ENCODE measurements at places on chromosomes 1 and 21. TPM values are rescaled to one million over a fixed set of nuclear protein-coding genes. Genes with fewer than 3 reads are reported as not detected.

MYOG gene
- polyA plus RNA-seq = 4.7 TPM

DNA sequence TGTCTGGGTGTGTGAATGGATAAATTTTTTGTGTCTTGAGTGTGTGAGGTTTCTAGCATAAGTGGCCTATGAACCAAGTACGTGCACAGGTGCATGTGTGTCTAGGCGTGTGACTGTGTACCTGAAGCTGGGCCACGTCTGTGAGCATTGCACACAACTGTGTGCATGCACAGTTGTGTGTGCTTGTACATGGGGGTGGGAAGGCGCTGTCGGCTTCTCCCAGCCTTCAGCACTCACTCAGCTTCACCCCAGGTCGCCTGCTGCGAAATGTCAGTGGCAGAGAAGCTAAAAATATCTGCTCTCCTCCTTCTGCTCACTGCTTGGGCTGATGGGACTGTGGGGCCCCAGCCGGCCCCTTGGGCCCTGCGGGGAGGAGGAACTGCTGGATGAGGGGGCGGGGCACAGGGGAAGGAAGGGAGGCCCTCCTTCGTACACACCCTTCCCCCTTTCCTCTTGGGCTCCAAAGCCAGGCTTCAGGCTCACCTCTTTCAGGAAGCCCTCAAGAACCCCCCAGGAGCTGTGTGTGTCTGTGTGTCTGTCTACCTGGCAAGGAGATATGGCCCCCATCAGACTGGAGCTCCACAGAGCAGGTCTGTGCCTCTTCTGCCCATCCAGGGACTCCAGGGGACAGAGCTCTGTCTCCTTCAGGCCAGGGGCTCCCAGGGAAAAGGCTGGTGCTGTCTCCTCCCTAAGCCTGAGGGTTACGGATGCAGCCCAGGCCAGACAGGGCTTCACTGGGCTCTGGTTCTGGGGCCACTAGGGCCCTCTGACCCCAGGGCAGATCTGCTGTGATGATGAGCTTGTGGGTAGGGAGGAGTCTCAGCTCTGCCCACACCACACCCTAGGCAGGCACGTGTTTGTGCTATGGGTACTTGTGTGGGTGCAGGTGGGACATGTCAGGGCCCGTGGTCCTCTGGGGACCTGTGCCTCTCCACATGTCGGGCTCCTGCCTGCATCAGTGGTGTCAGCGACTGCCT is 35.6 kb upstream of the WASF2 start:
- peak; percentile 84 for DNase-seq

GRCh38 chr1:187634940-187635339 is 806.2 kb downstream of the PLA2G4A start:
- no peak for DNase-seq

- DNase-seq = no peak
Observed at GRCh38 chr1:36934061-36934460, 100.3 kb downstream of the GRIK3 start.

DNA sequence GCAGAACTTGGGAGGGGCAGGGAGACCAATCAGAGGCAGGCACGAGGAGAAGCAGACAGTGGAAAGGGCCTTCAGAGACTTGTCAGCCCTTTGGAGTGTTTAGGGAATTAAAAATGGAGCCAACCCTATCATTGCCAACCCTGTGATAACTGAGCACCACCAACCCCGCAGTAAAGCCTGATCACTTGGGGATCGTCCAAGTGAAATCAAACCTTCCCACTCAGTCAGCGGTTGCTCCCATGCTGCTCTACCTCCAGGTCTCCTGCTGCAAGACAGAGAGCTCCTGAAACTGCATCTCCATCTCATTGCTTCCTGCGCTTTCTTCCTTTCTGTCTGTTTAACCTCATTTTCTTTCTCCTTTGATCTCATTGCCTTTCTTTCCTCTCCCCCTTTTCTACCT is 4.8 kb upstream of the ACKR1 start:
- DNase-seq = no peak

RGS18 gene
- 5.0 TPM for polyA plus RNA-seq

DNA sequence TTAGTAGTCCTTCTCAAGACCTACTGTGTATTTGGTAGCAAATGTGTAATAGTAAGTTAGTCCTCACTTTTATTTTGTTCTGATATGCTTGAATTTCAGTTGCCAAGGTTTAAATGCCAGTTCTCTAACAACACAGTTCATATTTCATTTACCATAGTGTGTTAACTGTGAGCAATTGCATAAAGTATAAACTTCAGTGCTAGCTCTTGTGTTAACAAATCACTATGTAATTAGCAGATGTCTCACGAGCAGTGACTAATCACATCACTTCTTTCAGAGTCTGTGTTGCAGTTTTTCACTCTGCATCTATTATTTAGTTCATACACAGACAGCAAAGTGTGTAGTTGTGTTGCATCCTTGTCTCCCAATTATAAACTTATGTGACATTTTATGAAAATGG is 47.8 kb downstream of the ZMYM4 start:
- no peak for DNase-seq

RERE gene
- 22.9 TPM for polyA plus RNA-seq

DNA sequence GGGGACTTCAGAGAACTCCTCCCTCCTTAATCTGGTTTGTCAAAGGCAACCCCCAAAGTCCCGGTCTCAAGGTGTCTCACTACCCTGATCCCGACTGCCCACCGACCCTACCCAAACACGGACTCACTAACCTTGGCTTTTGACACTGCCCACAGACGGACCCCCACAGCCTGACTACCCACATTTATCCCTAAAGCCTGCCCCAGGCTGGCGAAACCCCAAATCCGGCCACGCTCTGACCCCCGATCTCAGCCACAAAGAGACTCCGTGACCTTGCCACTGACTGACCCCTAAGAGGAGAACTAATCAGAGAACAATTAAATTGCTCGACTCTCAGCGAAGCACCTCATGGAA is 5.2 kb downstream of the ID3 start:
- DNase-seq = no peak

- no peak for DNase-seq
Observed at GRCh38 chr1:95496773-95497172, 262.8 kb downstream of the RWDD3 start.

- DNase-seq = no peak
Observed at GRCh38 chr1:21781815-21782348, 1.1 kb downstream of the USP48 start.

GRCh38 chr1:48203287-48203900 is 19.1 kb upstream of the SLC5A9 start:
- DNase-seq = no peak

DNA sequence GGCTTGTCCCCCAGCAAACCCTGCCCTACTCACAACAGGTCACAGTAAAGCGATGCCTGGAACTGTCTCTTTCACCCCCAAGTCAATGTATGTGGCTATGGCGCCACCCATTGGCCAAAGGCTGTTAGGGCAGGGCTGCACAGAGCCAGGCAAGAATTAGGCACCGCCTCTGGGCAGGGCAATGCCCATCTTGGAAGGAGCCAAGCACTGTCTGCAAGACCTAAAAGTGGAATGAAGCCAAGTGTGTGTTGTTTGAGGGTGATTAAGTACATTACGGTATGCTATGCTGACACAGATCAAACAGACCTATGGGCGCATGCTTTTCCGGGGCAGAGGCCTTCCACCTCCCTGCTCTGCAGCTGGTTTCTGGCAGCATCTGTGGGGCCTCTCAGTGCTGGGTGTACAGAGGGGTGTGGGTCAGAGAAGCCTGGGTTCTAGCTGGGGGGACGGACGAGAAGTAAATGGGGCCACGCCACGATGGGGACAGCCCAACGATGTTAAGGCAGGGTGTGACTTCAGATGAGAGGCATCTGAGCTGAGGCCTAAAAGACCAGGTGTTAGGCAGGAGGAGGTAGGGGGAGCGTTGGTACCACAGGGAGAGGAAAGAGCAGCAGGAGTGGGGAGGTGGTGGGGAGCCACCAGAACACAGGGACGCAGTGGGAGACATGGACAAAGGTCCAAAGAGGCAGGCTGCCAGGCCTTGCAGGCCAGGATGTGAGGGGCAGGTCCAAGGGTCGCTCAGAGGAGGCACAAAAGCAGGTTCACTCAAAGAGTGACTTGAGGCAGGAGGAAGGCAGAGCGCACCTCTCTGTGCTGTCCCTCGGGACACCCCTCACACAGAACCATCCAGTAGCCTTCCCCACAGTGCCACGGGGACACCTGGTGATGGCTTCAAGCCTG is 49.8 kb downstream of the ACOT7 start:
- peak; percentile 59 for DNase-seq
